ENCODE measurements at places on chromosomes 11 and 22.

DNA sequence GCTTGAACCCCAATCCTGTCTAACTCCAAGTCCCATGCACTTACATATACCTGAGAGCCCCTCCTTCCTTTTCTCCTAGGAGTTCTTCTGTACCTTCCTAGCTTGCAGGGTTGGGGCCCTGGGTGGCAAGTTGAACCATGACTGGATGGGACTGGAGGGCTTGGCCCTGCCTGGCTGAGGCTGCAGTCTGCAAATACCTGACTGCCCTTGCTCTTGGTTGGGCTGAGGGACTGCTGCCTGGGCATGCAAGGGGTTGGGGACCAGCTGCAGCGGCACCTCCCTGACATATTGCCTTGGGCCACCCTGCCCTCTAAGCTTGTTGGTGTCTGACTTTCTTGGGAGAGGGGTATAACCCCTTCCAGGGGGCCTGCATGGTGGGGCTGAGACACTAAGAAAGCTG, 9.8 kb upstream of the SLC39A13 start:
- no peak for DNase-seq

DNA sequence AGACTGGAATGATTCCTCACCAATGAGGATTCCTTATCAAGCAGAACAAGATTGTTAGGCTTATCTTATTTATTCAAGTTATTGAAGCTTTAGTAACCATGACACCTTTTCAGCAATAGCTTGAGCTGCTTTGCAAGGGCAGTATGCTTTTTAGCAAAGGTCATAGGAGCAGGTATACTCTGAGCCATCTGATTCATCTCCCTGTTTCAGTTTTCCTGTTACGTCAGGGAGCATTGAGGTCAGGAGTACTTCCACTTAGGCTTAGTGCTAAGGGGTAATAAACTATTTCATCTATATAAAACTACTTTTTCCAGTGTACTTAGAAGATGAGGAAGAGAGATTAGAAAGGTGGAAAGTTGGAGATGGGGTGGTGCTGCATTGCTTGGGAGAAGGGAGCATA, 17.7 kb upstream of the ANKRD42 start:
- no peak for DNase-seq

- DNase-seq: no peak
These were observed 55.0 kb upstream of the DEPDC7 start for GRCh38 chr11:32960553-32961164.

GRCh38 chr11:62726156-62726914, 922 bp downstream of the HNRNPUL2 start:
- no peak for DNase-seq

DNA sequence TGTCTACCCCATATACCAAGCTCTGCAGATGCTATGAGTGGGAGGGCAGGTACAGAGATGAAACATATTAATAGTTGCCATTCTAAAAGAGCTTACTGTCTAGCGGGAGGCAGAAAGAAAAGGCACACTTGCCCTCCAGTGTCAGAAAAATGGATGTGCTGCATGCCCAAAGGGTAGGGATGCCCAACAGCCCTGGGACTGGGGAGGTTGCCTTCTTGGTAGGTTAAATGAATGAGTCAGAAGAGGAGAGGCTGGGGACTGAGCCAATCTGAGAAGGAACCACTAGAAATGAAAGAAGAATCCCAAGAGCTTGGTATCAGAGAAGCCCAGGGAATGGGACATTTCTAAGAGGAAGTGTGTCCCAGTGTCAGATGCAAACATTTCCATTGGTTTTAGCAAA, 1.2 kb downstream of the BIRC3 start:
- DNase-seq: peak; percentile 71

GRCh38 chr11:74538680-74539079, 45.2 kb upstream of the LIPT2 start:
- no peak for DNase-seq

DNA sequence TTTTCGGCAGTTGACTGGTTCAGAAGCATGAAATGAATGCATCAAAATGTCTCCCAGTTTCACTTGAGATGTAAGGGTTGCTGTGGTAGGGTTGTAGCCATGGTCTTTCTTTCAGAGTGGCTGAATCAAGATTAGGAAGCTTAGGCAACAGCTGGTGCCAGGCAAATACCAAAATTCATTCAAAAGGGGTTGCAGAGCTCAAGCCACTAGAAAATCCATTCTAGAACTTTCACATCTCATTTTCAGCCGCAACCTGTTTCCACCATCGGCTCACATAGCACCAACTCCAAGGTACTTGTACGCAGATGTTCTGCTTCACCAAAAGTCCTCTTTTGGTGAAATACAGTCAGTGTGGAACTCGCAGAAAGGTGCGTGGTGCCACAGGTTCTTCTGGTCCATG, 40.5 kb upstream of the STK33 start:
- DNase-seq: no peak

DNA sequence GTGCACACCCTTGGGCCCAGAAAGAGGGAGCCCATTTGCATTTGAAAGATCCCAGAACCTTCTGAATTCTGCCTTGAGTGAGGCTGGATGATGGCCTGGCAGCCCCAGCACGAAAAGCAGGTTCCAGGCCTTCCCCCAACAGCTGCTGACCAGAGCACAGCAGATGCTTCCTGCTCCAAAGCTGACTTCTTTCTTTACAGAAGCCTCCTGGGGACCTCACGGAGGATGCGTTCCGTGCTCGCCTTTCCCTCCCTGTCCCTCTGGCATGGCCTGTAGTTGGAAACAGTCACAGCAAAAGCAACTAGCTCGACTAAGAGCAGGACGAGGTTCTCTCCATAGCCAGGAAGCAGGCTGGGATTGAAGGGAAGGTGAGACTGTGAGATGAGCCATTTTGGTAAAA, 107.7 kb upstream of the B3GAT1 start:
- DNase-seq: no peak

- peak; percentile 27 for DNase-seq
These were observed 11.9 kb upstream of the CERK start for GRCh38 chr22:46749682-46750529.

- DNase-seq: no peak
These were observed 1.8 kb upstream of the SHISAL1 start for GRCh38 chr22:44314425-44315067.

DNA sequence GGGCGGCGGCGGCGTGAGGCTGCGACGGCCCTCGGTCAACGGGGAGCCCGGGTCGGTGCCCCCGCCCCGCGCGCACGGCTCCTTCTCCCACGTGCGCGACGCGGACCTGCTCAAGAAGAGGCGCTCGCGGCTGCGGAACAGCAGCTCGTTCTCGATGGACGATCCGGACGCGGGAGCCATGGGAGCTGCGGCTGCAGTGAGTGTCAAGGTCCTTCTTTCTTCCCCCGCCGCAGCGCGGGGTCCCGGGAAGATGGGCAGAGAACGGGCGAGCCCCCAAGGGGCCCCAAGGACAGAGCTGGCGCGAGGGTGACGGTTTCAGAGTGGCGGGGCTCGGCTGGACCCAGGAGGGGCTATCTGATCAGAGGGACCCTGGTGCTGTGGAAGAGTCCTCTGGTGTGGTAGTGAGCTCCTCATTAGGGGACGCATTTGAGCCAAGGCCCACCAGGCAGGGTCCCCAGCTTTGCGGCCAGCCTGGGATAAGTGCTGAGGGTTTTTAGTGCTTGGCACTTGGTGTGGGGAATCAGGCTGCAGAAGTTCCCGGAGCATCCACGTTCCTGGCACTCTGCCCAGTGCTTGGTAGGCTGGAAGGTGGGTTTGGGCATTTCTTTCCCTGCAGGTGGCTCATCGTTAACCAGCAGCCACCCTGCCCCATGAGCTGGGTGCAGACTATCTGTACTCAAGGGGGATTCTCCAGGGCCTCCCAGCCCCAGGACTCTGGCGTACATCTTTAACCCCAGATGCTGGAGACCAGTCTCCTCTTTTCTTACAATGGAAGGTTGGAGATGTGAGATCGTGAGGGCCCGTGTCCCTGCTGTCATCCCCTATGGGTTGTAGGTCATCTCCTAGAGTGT, 9.8 kb downstream of the EHBP1L1 start:
- no peak for DNase-seq

DNA sequence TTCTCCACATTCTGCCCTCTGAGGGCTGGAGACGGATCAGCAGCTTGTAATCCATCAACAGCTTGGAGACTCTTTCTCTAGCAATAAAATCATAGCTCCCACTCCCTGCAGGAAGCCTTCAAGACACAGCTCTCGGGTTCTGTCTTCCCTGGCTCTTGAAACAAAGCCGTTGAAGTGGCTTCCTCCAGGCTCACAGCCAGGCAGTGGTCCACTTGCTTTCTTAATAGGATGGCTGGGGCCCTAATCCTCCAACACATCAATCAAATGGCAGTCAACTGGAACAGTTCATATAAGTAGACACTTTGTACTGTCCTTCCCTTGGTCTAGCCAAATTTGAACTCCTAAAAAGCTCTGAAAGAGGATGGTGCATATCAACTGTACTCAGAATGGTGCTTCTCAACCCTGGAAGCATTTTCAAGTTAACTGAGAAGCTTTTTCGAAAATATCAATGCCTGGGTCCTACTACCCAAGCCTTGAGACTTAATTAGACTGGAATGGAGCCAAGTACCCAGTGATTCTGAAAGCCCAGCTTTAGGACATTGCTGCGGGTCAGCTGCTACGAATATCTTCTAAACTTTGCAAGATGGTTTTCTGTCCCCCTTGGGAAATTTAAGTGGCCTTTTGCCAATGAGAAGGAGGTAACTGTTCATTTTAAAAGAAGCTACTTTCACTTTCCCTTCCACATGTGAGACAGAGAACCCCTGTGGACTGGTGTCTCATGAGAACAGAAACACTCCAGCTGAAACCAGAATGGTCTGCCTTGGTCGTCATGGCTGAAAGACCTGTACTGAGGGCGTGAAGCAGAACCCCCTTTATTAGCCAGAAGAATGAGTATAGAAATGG, 74.7 kb downstream of the SC5D start:
- DNase-seq: peak; percentile 44

GRCh38 chr22:25940479-25940878, 198.5 kb downstream of the MYO18B start:
- no peak for DNase-seq

DNA sequence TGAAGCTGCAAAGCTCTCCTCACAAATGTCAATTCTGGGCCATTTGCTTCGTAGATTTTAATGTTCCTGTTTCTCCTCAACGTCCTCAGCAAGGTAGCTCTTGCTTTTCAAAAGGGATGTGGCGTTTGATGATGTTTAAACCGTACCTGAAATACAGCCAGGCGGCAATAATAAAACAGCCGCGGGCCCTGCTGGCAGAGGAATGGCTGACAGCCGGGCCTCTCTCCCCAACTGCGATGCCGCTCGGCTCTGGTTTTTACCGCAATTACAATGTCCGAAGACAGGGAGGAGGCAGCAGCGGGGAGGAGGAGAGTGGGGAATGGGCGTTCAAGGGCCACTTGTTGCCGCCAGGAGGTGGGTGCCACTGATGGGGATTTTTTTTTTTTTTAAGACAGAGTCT, 27.5 kb downstream of the MACROD1 start:
- no peak for DNase-seq

- no peak for DNase-seq
These were observed 63.5 kb upstream of the DRD2 start for GRCh38 chr11:113538451-113539412.

- no peak for DNase-seq
These were observed 43.0 kb upstream of the CDON start for GRCh38 chr11:126105748-126106080.

- peak; percentile 21 for DNase-seq
These were observed 52.3 kb downstream of the GAB4 start for GRCh38 chr22:16955678-16956210.

- no peak for DNase-seq
These were observed 49.7 kb upstream of the EIF3D start for GRCh38 chr22:36578619-36579018.

- DNase-seq: no peak
These were observed 774 bp downstream of the APOBEC3D start for GRCh38 chr22:39021552-39022250.

GRCh38 chr22:26643418-26644100, 13.8 kb upstream of the MIAT start:
- peak; percentile 23 for DNase-seq

- no peak for DNase-seq
These were observed 88.5 kb downstream of the TENM4 start for GRCh38 chr11:79352349-79352703.

- no peak for DNase-seq
These were observed 21.2 kb downstream of the SYT13 start for GRCh38 chr11:45264839-45265515.

DNA sequence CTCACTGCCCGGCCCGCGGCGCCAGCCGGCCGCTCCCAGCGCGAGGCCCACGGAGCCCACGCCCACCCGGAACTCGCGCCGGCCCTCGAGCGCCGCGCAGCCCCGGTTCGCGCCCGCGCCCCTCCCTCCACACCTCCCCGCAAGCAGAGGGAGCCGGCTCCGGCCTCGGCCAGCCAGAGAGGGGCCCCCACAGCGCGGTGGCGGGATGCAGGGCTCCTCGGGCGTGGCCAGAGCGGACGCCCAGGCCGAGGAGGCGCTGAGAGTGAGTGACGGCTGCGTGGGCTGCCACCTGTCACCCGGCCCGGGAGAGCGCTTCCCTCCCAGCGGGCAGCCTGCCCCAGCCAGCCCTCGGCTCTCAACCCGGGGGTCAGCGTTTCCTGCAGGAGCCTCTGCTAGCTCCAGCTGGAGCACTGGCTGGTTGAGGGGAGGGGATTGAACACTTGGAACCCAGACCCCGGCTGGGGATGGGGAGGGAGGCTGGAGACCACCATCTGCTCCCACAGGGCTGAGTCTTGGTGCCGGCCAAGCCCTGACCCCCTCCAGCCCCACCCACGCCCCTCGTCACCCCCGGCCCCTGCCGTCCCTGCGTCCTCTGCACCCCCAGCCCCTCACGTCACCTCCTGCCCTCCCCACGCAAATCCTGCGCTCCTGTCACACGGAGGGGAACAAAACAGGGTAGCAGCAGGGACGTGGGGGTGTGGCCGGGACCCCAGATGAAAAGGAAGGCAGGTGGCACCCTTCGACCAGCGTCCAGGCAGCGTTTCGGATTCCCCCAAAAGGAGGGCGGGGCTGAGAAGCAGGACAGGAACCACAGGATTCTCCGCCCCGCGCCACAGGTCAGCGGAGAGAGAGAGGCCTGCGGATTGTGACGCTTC, 157.0 kb downstream of the BRD1 start:
- DNase-seq: peak; percentile 47

DNA sequence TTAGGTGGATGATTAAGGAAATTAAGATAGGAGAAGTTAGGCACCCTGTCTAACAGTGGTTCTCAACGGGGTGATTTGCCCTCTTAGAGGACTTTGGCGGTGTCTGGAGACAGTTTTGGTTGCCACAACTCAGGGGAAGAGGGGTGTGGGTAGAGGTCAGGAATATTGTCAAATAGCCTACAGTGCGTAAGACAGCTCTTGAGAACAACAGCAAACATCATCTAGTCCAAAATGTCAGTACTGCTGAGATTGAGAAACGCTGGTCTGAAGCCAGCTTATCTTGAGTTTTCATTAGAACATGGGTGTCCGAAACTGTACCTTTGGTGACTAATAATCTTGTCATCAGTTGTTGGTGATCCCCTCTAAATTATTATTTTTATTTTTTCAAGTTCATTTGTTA, 38.4 kb downstream of the CECR2 start:
- no peak for DNase-seq

Measured in CD4-positive, alpha-beta T cell treated with Interleukin-17A for 4 hours (primary cell).